WERI-Rb-1 (cell line): ENCODE measurements at places on chromosomes 16 and 17.

DNA sequence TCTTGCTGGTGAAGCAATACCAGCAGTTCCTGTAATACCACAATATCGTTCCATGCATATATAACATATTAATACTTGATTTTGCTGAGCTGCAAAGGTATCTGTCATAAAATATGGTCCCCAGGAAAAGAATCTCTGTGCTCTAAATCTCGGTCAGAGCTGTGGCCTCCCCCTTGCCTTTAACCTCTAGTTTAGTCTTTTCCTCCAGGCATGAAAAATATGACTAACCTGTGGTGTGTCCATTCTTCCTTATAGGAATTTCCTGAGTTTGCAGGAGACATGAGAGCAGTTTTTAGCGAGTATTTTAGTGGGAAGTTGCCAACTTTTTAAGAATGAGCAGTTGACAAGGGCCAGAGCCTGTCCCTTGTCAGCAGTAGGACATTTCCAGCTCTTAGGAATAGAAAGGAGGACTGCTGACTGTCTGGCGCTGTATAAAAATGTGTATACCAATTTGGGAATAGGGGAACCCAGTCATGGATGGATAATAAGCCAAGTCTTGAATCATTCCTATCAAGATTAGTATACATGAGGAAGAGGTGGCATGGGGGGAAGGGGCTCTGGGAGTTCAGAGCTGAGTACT, 8.7 kb downstream of the ATXN1L start:
- no peak for DNase-seq

- no peak for DNase-seq
These were observed 7.4 kb upstream of the OR1A2 start for GRCh38 chr17:3189961-3190360.

DNA sequence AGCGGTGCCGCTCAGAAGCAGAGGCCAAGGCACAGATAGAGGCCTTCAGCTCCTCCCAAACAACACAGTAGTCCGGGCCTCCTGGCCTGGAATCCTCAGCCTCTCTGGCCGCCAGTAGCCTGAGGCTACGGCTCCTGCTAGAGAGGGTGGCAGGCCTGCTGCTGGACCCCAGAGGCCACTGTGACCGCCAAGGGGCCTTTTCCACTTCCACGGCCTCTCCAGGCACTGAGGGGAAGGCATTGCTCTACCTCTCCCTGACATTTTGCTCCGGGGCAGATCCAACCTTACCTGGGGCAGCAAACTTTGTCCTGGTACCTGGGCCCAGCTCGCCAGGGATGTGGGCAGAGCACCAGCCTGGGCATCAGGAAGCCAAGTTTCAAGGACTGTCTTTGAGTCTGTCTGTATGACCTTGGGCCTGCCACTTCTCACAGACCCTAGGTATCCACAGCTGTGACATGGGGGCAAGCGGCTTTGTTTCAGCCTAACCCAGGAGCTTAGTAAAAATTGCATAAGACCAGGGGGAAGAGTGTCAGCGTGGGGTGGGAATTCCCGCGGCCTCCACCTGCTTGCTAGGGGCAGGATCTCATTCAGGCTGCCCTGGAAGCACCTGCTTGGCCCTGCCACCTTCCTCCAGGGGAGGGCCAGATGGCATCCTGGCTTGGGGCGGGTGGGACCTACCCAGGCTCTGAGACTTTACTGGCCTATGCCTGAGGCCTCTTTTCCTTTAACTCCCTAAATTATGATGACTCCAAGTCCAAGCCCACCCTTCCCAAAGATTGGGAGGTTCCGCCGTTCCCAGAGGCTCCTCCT, 33.2 kb downstream of the ADGRG5 start:
- no peak for DNase-seq

DNA sequence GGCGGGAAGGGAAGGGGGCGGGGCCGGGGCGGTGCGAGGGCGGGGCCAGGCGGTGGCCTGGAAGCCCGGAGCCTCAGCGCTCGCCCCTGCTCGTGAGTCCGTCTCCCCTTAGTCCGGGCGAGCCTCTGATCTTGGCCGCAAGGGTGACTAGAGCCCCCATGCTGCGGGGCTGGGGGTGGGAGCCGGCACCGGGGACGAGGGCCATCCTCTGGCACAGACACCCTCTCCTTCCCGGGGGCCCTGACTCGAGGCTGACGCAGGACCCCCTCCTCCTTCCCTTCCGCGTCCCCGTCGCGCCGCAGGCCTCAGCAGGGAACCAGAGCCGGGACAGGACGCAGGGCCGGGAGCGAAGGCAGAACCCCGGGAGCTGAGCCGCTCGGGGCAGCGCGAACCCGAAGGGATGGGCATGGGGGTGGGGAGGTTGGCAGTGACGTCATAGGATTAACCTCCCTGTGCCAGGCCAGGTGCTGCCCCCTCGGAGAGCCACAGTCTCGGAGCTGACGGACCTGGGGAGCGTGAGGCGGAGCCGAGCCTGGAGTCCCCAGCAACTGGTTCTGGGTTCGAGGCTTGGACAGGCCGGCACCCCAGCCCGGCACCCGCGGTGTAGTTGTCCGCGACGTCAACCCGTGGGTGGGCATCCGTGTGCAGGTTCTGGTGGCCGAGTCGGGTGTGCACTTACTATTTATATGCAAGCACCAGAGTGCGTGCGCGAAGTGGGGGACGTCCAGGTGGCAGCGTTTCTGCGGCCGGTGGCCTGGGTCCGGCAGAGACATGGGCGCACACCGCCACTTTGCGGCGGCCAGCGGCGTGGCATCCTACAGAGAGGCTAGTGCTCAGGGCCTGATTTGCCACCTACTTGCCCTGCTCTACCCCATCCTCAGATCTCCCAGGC, 503 bp upstream of the PLCD3 start:
- peak; percentile 93 for DNase-seq

- DNase-seq = no peak
These were observed 24.1 kb downstream of the ANKRD40 start for GRCh38 chr17:50683434-50684287.
